ENCODE measurements at places on chromosomes 12 and 14. TPM values are rescaled to one million over a fixed set of nuclear protein-coding genes. Genes with fewer than 3 reads are reported as not detected.

DNA sequence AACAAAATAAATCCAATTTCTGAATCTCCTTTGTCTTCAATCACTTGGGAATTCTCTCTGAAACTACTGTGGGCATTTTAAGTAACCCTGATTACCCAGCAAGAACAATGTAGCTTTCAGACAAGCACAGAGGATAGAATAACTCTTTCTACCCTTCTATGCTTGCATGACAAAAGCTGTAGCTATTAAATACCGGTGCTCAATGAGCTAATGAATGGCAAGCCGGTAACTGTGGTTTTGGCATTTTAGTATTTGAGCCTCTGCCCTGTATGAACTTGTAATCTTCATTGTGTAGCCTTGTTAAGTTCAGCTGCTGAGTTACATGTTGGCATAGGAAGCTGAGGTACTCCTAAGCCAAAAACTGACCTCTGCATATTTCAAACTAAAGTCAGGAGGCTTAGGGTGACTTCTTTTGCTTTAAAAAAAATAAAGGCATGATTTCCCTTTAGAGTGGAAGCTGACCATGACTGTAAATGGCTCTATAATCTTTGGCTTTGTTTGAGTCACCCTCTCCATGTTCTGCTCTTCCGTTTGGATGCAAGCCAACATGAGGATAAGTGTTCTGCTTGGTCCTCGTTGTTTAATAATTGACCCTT is 171.0 kb upstream of the HIF1A start:
- peaks cover 88% of the 10 kb centered on the region for H3K4me1 ChIP-seq
- peak overlapping the region; percentile 86 for H3K27ac ChIP-seq
- H3K4me3 ChIP-seq = no peak overlapping the region
- no peak for DNase-seq

DNA sequence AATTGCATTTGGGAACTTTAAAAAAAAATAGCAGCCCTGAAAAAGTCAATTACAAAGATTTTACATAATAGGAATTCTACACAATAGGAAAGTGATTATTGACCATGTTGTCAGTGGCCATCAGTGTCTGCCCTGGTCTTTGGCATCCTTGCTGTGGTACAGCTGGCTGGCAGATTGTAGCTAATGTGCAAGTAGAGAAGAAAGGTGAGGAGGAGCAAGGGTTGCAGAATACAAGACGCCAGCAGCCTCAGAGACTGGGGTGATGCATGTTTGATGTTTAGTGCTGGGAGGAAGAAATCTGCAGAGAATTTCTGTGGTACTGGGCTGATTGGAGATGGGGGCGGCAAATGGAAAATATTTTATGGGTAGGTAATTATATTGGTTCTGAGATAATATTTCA is 322.9 kb downstream of the TMEM117 start:
- DNase-seq = no peak
- no peak overlapping the region for H3K4me3 ChIP-seq
- no peaks in the 10 kb centered on the region for H3K4me1 ChIP-seq
- no peak overlapping the region for H3K27ac ChIP-seq
- H3K36me3 ChIP-seq = no peaks in the 10 kb centered on the region
- no peaks in the 10 kb centered on the region for H3K27me3 ChIP-seq

GRCh38 chr14:104707608-104708595 is 16.1 kb upstream of the ADSS1 start:
- H3K4me1 ChIP-seq = peaks cover 2% of the 10 kb centered on the region
- no peak overlapping the region for H3K27ac ChIP-seq
- H3K27me3 ChIP-seq = no peaks in the 10 kb centered on the region
- H3K4me3 ChIP-seq = no peak overlapping the region

GRCh38 chr14:40859055-40859454 is 747.6 kb upstream of the LRFN5 start:
- H3K36me3 ChIP-seq = no peaks in the 10 kb centered on the region
- DNase-seq = no peak
- H3K27ac ChIP-seq = no peak overlapping the region
- H3K4me3 ChIP-seq = no peak overlapping the region

GRCh38 chr12:108890208-108890607 is 10.3 kb downstream of the DAO start:
- no peak overlapping the region for H3K4me3 ChIP-seq
- no peaks in the 10 kb centered on the region for H3K36me3 ChIP-seq
- no peaks in the 10 kb centered on the region for H3K4me1 ChIP-seq
- peak; percentile 30 for DNase-seq

- DNase-seq = no peak
- peak overlapping the region; percentile 79 for H3K4me3 ChIP-seq
- no peaks in the 10 kb centered on the region for H3K36me3 ChIP-seq
- peak overlapping the region; percentile 79 for H3K27ac ChIP-seq
- H3K4me1 ChIP-seq = peaks cover 26% of the 10 kb centered on the region
- peaks cover 2% of the 10 kb centered on the region for H3K27me3 ChIP-seq
These were observed 104.3 kb upstream of the FKBP4 start for GRCh38 chr12:2690348-2691005.

- no peak overlapping the region for H3K4me3 ChIP-seq
- peaks cover 4% of the 10 kb centered on the region for H3K4me1 ChIP-seq
- DNase-seq = no peak
- H3K27ac ChIP-seq = no peak overlapping the region
- H3K27me3 ChIP-seq = no peaks in the 10 kb centered on the region
- no peaks in the 10 kb centered on the region for H3K36me3 ChIP-seq
These were observed 41.4 kb upstream of the NINJ2 start for GRCh38 chr12:704516-705242.

DNA sequence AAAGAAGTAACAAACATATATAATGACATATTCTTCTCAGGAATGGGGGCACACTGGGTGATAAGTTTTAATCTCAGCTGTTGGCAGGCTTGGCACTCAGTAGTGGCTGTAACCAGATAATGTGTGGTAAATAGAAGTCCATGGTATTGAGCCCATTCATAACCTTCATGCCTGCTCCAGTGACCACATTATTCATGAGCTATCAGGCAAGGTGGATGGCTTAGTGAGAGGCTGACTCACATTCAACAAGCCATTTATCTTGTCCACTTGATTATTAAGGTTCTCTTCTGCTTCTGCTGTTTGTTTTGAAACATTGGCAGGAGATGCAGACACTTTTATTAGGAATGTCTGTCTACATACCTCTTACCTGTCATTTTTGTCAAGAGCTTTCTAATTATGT is 950.4 kb upstream of the LRFN5 start:
- no peaks in the 10 kb centered on the region for H3K27me3 ChIP-seq
- H3K4me1 ChIP-seq = no peaks in the 10 kb centered on the region
- H3K27ac ChIP-seq = no peak overlapping the region
- DNase-seq = no peak

- no peak overlapping the region for H3K27ac ChIP-seq
- no peak for DNase-seq
- peaks cover 18% of the 10 kb centered on the region for H3K27me3 ChIP-seq
- no peak overlapping the region for H3K4me3 ChIP-seq
- no peaks in the 10 kb centered on the region for H3K36me3 ChIP-seq
These were observed 9.9 kb downstream of the GALNT9 start for GRCh38 chr12:132319359-132319950.

DNA sequence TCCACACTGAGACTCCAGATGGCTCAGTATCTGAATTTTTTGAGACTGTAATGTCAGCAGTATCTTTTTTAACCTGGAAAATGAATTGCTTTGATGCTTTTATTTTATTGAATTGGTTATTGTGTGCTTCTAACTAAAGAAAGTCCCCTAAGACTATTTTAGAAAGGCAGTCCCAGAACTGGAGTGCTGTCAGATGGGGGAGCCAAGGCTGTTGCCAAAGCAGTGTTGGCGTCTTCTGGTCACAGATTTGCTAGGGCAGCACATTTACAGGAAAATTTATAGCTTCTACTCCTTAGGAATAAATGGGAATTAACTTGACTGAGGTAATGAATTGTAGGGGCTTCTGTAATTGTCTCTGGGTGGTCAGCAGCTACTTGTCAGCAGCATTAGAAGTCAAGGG is 157.1 kb upstream of the ARHGAP5 start:
- H3K27me3 ChIP-seq = no peaks in the 10 kb centered on the region
- no peaks in the 10 kb centered on the region for H3K4me1 ChIP-seq
- no peak overlapping the region for H3K27ac ChIP-seq
- no peaks in the 10 kb centered on the region for H3K36me3 ChIP-seq
- no peak overlapping the region for H3K4me3 ChIP-seq

DNA sequence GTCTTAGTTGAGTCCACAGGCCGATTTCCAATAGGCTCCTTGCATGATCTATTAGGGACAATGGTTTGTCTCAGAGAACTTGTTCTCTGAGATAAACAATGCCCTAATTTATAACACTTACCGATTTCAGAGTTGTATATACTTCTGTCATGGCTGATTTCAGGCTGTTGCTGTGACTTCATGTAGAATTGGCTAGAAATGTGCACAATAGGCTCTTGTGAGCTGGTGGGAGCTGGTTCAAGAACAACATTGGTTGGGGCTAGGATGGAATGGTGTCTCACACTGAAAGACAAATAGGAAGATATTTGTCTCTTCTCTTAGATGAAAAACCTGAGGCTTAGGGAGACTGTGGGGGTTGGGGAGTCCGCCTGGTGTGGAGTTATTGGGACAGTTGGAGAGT is 6.7 kb upstream of the KRT86 start:
- H3K4me3 ChIP-seq = no peak overlapping the region
- peaks cover 23% of the 10 kb centered on the region for H3K27me3 ChIP-seq
- H3K27ac ChIP-seq = no peak overlapping the region
- no peaks in the 10 kb centered on the region for H3K36me3 ChIP-seq
- DNase-seq = no peak
- no peaks in the 10 kb centered on the region for H3K4me1 ChIP-seq

- no peak overlapping the region for H3K4me3 ChIP-seq
- peaks cover 48% of the 10 kb centered on the region for H3K36me3 ChIP-seq
- no peak overlapping the region for H3K27ac ChIP-seq
These were observed 41.1 kb downstream of the AREL1 start for GRCh38 chr14:74671789-74672188.

GRCh38 chr12:79424109-79424721 is 266.5 kb downstream of the PAWR start:
- no peak overlapping the region for H3K27ac ChIP-seq
- peaks cover 3% of the 10 kb centered on the region for H3K27me3 ChIP-seq
- no peak overlapping the region for H3K4me3 ChIP-seq
- H3K36me3 ChIP-seq = no peaks in the 10 kb centered on the region
- DNase-seq = no peak

DNA sequence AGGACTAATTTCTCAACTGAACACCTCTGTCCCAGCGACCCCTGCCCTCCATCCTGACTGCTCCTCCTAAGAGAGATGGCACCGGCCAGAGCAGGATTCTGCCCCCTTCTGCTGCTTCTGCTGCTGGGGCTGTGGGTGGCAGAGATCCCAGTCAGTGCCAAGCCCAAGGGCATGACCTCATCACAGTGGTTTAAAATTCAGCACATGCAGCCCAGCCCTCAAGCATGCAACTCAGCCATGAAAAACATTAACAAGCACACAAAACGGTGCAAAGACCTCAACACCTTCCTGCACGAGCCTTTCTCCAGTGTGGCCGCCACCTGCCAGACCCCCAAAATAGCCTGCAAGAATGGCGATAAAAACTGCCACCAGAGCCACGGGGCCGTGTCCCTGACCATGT is 756 bp downstream of the RNASE7 start:
- no peaks in the 10 kb centered on the region for H3K36me3 ChIP-seq
- H3K27me3 ChIP-seq = peaks cover 5% of the 10 kb centered on the region
- DNase-seq = no peak
- H3K27ac ChIP-seq = no peak overlapping the region
- peaks cover 6% of the 10 kb centered on the region for H3K4me1 ChIP-seq
- H3K4me3 ChIP-seq = no peak overlapping the region

GRCh38 chr14:75877884-75878283 is 103.9 kb downstream of the TGFB3 start:
- no peak for DNase-seq
- H3K27me3 ChIP-seq = no peaks in the 10 kb centered on the region
- H3K36me3 ChIP-seq = peaks cover 9% of the 10 kb centered on the region
- H3K4me3 ChIP-seq = no peak overlapping the region

DNA sequence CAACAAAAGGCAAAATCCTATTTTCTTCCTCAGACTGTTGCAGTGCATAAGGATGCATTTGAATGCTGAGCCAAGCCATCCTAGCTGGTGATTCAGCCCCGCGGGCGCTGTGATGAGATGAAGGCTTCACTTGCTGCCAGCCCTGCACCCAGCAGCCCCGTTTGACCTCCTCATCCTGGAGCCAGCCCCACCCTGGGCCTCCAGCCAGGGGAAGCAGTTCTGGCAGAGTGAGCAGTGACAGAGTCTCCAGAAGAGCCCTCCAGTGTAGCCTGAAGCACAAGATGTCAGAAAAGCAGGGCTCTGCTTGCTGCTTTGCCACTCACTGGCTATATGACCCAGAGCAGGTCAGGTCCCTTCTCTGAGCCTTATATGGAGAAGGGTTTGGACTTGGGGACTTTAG is 96.2 kb upstream of the HSPB8 start:
- H3K4me1 ChIP-seq = no peaks in the 10 kb centered on the region
- peaks cover 3% of the 10 kb centered on the region for H3K27me3 ChIP-seq
- H3K36me3 ChIP-seq = no peaks in the 10 kb centered on the region
- no peak overlapping the region for H3K27ac ChIP-seq

The TAS2R42 gene
- not detected for total RNA-seq

The TBC1D30 gene
- 0.30 TPM for total RNA-seq

The OLR1 gene
- not detected for total RNA-seq

The AGAP2 gene
- total RNA-seq = 46.9 TPM

The MLEC gene
- 70.6 TPM for total RNA-seq
